NCI-H774 (cell line): ENCODE measurements at places on chromosomes 7 and 10.

DNA sequence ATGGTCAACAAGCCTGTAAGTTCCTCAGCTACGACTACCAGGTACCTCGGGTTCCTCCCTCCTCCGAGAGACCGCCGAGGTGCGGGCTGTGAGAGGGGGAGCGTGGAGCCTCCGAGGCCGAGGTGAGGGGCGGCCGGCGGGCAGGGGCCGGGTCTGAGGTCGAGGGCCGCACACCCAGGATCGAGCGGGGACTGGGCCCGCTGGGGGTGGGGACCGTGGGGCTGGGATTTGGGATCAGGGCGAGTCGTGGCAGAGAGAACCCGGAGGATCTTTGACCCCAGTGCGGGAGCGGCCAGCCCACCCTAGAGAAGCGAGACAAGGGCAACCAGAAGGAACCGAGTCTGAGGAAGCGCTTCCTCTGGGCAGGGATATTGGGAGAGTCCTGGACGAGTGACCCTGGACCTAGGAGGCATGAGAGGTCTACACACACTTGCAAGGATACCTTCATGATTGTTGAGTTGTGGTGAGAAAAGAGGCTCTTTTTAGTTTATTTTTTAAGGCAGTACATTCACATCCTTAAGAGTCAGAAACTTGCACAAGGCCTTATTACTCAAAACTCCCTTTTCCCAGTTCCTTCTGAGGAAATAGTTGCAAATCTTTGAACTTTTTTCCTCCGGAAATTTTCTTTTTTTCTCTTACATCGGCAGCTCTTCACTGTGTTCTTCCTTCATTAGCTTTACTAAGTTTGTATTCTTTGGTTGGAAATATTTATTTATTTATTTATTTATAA lies 395 bp downstream of the ZNF487 start:
- DNase-seq, result no peak

DNA sequence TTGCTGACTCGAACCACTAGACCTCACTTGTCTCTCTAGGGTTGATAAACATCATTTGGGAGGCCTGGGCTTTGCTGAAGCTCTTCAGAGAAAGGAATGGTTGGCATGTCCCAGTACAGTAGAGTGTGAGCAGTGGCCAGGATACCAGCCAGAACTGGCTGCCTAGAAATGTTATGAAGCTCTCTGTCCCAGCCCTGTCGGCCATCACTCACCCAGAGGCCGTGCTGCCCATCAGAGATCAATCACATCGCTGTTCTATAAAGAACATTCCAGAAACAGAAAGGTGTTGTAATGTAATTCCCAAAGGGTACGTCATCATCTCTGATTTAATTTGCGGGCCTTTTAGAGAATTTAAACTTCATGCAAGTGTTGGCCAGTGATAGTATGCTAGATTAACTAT lies 111.5 kb downstream of the PRPF18 start:
- DNase-seq, result no peak

- DNase-seq, result no peak
Observed at GRCh38 chr10:29081951-29082685, 206.8 kb upstream of the LYZL1 start.

DNA sequence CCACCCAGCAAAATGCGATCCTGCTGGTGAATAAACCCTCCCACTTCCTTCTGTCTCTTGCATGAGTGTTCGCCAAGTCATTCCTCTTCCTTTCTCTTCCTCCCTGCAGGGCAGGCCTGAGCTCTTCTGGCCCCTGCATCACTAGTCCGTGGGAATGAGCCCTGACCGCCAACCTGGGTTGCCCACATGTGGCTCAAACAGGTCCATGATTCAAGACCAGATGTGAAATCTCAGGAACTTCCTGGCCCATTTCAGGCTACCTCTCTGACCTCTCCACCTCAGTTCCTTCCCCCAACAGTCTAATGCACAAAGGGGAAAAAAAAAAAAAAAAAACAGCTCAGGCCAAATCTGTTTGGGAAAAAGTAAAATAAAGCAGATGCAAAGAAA lies 5.4 kb upstream of the YWHAG start:
- no peak for DNase-seq

GRCh38 chr10:97889461-97890265 lies 40.0 kb downstream of the GOLGA7B start:
- DNase-seq, result no peak

- no peak for DNase-seq
Observed at GRCh38 chr7:42027521-42027920, 209.5 kb downstream of the GLI3 start.
